GF-D8 (cell line): ENCODE measurements at places on chromosomes 2 and 18.

- no peak for DNase-seq
These were observed 152.6 kb downstream of the THADA start for GRCh38 chr2:43443282-43443681.

DNA sequence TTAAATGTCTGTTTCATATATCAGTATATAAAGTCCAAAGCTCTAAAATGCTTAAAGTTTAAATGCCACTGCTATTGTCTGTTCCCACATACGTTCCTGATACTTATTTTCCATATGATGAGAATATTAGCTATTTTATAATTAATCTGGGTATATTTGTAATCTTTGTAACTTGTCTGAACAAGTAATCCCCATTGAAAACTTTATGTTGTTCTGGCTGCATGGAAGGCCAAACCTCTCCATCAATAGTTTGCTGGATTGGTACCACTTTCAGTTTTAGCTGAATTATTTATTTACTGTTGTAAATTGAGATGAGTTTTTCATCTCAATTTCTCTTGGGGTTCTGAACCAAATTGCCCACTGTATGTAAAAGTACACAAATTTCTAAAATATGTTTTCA is 1.5 kb downstream of the MBD5 start:
- no peak for DNase-seq

- no peak for DNase-seq
These were observed 46.4 kb upstream of the DSC1 start for GRCh38 chr18:31209041-31209440.

DNA sequence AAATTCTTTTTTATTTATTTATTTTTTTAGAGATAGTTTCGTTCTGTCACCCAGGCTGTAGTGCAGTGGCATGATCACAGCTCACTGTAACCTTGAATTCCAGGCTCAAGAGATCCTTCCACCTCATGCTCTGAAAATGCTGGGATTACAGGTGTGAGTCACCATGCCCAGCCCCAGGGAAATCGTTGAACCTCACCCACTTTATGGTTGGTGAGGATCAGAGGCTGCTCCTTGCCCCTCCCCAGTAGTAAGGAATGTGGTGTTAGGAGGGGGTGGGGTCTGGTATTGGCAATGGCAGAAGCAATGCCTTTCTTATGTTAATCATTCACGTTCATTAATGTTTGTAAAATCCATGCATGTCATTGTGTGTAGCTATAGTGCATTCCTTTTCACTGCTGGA is 161.9 kb downstream of the SUCLG1 start:
- no peak for DNase-seq

DNA sequence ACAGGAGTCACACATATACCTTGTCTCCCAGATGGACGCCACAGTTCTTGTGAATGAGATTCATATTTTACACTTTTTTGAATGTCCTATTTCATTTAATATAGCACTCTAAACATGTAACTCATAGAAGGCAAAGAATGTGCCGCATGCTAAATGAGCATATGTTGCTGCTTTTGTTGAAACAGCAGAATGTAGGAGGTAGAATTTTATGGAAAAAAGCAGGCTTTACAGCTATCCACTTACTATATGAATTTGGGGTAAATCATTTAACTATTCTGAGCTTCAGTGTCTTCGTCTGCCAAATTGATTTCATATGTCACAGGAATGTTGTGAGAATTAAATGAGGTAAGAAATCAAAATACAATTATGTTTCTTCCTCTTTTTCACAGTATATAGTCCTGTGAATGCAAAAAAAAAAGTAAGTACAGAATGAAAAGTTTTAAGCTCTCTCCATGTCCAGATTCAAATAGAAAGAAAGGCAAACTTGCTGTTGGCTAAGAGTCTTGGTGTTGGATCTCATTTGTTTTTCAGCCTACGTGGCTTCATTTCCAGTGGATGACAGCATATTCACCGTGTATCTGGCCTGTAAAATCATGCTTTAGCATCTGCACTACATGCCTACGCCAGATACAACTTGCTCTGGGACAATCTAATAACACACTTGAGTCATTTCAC is 154.7 kb upstream of the CNTNAP5 start:
- DNase-seq = no peak

DNA sequence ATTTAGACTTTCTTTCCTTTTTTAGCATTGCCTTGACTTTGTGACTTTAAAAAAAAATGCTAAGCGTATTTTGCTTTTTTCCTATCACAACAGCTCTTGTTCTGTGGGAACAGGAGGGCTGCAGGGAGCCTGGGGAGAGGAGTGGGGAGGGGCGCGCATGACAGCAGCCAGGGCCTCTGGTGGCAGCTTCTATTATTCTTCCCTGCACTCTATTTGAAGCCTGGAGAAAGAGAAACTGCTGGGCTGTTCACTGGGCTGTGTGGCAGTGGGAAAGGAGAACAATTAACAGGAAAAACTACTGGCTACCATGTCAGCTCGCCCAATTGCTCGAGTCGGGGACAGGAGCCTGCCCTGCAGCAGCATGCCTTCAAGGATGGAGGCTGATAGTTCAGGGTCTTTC is 119.0 kb upstream of the ZBTB14 start:
- no peak for DNase-seq

GRCh38 chr2:28233164-28233676 is 159.4 kb upstream of the FOSL2 start:
- DNase-seq = no peak
